ENCODE measurements at places on chromosomes 13 and 19. TPM values are rescaled to one million over a fixed set of nuclear protein-coding genes. Genes with fewer than 3 reads are reported as not detected.

The CCDC70 gene
- total RNA-seq = 0.19 TPM

- no peak overlapping the region for H3K27ac ChIP-seq
- no peak overlapping the region for H3K4me3 ChIP-seq
- H3K4me1 ChIP-seq = no peaks in the 10 kb centered on the region
- no peaks in the 10 kb centered on the region for H3K36me3 ChIP-seq
- H3K27me3 ChIP-seq = no peaks in the 10 kb centered on the region
- DNase-seq = no peak
Measured at GRCh38 chr13:35763782-35764123, 287.3 kb upstream of the MAB21L1 start.

GRCh38 chr13:114090476-114090875 lies 41.9 kb downstream of the RASA3 start:
- no peaks in the 10 kb centered on the region for H3K27me3 ChIP-seq
- H3K36me3 ChIP-seq = peaks cover 49% of the 10 kb centered on the region
- peak overlapping the region; percentile 1 for H3K4me3 ChIP-seq

DNA sequence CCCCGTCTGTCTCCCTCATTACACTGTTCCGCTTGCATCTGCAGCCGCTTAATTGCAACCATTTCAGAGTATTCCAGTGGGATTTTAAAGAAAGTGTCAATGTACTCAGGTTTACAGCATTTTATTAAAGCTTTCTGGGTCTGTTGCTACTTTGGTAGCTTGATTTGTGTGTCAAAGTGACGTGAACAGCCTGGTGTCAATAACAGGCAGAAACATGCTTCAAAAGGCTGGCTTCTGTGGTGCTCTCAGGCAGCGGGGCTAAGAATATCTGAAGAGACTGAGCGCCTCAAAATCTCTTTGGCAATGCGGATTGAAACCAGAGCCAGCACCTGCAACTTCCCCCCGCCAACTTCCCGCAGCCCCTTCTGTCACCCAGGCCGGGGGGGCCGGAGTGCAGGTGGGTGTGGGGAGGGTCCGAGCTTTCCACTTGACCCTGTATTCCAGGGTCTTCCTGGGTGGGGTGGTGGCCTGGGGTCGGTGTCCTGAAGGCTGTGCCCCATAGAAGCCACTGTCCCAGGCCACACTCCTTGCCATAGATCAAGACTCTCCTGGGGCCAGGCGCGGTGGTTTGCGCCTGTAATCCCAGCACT lies 81.2 kb downstream of the KDM4B start:
- H3K27me3 ChIP-seq = no peaks in the 10 kb centered on the region
- no peaks in the 10 kb centered on the region for H3K4me1 ChIP-seq
- no peak for DNase-seq

DNA sequence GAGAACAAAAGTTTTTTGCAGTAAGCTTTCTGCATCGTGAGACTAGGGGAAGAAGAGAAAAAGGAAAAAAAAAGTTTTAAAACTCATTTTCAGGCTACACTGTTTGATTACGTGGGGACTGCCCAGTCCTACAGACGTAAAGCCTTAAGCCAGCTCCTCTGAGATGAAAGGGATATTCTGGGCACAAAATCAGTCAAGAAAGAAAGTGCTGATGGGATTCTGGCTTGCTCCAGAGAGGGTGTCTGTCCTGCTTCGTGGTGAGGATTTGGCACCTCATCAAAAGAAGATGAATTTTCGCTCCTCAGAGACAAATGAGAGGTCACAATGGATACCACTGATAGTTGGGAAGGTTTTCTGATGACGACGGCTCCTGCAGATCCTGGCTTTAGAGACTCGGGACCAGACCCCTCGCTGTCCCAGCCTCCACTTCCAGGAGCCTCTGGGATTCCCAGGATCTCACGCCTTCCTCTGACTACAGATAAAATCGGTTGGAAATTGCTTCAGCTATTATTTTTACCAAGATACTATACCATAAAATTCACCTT lies 9.7 kb downstream of the TEX29 start:
- H3K36me3 ChIP-seq = peaks cover 9% of the 10 kb centered on the region
- no peaks in the 10 kb centered on the region for H3K4me1 ChIP-seq

DNA sequence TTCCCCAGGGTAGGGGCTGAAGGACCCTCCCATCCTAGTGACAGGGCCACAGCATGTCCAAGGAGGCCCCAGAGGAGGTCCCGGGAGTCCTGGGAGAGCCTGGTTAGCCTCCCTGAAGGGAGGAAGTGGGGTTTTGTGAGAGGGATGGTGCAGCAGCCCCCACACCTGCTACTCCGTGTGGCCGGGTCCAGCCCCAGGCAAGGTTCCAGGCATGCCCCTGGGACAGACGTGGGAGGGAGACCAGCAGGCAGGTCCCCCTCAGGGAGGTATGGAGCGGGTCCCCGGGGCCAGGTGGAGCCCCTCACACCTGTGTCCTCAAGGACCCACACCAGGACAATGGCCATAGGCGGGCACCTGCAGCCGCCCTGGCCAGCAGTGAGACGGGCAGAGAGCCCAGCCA lies 1.9 kb upstream of the F7 start:
- DNase-seq = no peak
- H3K4me3 ChIP-seq = no peak overlapping the region
- H3K27ac ChIP-seq = no peak overlapping the region
- peaks cover 3% of the 10 kb centered on the region for H3K36me3 ChIP-seq
- H3K4me1 ChIP-seq = no peaks in the 10 kb centered on the region

DNA sequence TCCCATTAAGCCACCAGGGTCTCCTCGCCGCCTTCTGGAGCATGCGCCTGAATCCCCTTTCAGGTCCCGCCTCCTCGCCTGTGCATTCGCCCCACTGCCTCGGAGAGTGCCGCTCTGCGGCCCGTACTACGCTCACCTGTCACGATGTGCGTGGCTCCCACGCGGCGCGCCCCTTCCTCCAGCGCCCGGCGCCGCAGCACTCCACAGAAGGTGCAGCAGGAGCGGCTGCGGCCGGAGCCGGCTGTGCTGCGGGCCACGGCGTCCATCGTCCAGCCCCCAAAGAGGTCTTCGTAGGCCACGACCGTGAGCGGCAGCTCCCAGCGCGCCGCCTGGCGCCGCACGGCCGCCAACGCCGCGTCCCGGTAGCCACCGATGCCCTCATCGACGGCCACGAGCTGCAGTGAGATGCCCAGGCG lies 4.3 kb downstream of the CTU1 start:
- no peak for DNase-seq
- H3K27ac ChIP-seq = no peak overlapping the region
- peaks cover 24% of the 10 kb centered on the region for H3K36me3 ChIP-seq
- no peak overlapping the region for H3K4me3 ChIP-seq
- H3K27me3 ChIP-seq = no peaks in the 10 kb centered on the region
- H3K4me1 ChIP-seq = peaks cover 42% of the 10 kb centered on the region

DNA sequence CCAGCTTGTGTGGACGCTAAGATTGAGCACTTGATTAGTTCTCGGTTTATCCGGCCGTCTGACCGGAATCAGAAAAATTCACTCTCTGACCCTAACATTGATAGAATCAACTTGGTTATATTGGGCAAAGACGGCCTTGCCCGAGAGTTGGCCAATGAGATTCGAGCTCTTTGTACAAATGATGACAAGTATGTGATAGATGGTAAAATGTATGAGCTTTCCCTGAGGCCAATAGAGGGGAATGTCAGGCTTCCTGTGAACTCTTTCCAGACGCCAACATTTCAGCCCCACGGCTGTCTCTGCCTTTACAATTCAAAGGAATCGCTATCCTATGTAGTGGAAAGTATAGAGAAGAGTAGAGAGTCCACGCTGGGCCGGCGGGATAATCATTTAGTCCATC lies 59.6 kb downstream of the ARHGAP35 start:
- H3K36me3 ChIP-seq = peaks cover 20% of the 10 kb centered on the region
- no peaks in the 10 kb centered on the region for H3K27me3 ChIP-seq
- peaks cover 55% of the 10 kb centered on the region for H3K4me1 ChIP-seq
- no peak overlapping the region for H3K27ac ChIP-seq
- no peak overlapping the region for H3K4me3 ChIP-seq

DNA sequence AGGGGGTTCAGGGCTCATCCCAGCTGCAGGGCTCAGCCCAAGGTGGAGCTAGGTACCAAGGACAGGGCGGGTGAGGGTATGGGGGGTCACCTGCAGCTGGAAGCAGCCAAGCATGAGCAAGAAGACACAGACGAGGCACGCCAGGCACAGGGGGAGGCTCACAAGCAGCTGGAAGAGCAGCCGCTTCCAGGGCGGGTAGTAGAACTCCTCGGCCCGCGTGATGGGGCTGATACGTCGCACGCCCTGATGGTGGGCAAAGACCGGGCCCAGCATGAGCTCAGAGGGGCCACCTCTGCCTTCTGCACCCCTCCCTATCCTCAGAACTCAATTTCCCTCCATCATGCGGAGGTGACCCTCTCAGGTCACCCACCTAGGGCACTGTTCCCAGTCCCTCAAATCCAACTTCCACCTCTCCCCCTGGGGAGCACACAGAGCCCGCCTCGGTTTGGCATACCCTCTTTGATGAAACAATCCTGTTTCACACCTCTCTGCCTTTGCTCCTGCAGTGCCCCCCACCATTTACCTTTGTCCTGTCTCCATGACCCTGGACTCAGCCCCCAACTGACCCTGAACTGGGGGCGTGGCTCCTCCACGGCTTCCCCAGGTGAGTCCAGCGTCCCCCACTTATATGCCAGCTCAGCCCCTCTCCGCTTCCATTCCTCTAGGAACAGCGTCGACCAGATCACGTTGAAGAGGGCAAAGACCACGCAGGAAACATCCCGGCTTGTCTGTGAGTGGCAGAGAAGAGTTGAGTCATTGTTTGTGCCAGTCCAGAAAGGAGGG lies 4.2 kb downstream of the ANO8 start:
- H3K27me3 ChIP-seq = no peaks in the 10 kb centered on the region
- no peak overlapping the region for H3K27ac ChIP-seq
- DNase-seq = no peak
- no peak overlapping the region for H3K4me3 ChIP-seq

GRCh38 chr19:5128251-5128935 lies 159.5 kb downstream of the KDM4B start:
- H3K27ac ChIP-seq = no peak overlapping the region
- H3K4me3 ChIP-seq = no peak overlapping the region
- no peaks in the 10 kb centered on the region for H3K27me3 ChIP-seq
- peaks cover 10% of the 10 kb centered on the region for H3K36me3 ChIP-seq
- no peak for DNase-seq
